ENCODE measurements at places on chromosomes 16 and 17.

DNA sequence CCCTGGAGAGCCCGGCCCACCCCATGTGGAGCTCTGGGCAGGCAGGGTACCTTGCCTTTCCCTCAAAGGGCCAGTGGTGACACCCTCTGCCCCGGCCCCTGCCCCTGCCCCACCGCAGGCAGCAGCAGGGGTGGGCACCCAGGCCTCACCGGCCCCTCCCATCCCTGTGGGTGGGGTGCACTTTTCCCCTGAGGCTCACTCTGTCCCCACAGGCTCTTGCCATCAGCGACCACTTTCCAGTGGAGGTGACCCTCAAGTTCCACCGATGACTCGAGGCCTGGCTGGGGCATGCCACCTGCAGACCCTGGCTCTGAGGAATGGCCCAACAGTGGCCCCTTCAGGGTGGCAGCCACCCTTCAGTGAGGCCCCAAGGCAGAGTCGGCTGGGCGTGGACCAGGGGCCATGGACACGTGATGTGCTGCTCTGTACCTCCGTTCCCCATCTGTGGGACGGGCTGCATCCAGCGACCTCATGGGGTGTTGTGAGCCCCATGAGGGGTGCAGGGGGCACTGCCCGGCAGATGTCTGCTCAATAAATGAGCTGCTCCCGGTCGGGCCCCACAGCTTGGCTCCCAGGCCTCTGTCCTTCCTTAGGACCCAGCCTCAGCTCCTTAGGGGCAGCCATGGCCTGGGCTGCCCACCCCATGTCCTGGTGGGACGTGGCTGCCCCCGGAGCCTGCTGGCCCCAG lies 2.0 kb downstream of the DNASE1L2 start:
- DNase-seq = peak; percentile 29

DNA sequence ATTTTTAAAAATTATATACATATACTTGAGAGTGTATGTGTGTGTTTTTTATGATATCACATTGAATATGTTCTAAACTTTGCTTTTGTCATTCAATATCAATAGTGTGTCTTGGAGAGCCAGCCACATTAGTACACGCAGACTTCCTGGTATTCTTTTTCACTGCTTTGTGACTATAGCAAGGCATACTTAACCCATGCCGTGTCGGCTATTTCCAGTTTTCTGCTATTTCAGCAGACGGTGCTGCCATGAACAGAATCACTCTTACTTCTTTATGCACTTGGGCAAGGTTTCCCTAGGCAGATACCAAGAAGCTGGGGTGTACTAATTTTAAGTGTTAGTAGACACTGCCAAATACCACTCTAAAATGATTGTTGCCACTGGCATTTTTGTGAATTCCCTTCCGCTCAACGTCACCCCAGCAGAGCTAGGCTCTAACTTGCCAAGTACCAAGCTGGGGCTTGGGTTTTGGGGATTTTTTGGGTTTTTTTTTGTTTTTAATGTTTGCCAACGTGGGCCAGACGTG lies 134.9 kb downstream of the SOCS1 start:
- no peak for DNase-seq

- no peak for DNase-seq
Observed at GRCh38 chr17:1006054-1006453, 9.1 kb downstream of the TIMM22 start.

DNA sequence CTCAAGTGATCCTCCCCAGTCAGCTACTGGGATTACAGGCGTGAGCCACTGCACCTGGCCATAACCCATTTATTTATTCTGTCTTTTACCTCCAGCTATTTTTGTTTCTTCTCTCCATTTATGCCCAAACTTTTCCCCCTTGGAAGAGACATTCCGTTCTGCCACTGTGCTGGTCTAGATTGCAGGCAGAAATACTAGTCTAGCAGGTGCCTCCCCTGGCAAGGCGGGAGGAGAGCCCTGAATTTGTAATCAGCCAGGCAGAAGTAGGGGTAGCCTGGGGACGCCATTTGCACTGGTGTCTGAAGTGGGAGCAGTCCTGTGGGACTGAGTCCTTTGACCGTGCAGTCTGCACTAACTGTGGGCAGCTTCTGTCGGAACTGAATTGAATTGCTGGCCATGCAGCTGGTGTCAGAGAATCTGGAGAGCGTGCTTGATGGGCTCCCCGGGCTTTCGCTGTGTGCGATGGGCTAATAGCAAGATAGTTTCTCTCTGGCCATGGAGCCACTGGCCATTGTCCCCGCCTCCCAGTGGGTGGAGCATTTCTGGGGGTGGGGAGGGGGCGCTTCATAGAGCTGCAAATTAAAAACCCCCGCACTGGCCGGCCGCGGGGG lies 31.5 kb upstream of the LITAF start:
- no peak for DNase-seq

DNA sequence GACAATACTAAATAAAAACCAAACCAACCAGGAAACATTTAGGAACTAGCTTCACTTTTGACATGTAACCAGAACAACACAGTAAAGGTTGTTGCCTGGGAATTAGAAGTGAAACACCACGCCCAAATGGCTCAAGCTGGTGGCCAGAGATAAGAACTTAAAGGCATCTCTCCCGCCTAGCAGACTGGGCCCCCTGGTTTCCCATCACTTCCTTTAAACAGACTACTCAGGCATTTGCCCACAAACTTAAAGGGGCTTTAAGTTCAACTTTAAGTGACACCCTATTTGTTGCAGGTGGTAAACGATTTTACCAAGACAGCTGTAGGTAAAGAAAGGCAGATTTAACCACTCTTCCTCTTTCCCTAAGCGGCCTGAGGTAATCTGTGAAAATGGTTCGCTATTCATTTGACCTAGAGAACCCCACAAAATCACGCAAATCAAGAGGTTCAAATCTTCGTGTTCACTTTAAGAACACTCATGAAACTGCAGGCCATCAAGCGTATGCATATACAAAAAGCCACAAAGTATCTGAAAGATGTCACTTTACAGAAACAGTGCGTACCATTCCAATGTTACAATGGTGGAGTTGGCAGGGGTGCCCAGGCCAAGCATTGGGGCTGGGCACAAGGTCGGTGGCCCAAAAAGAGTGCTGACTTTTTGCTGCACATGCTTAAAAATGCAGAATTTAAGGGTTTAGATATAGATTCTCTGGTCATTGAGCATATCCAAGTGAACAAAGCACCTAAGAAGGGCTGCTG lies 40.8 kb upstream of the BPTF start:
- DNase-seq = peak; percentile 98

GRCh38 chr17:41648411-41649195 lies 24.2 kb upstream of the KRT17 start:
- DNase-seq = peak; percentile 88

DNA sequence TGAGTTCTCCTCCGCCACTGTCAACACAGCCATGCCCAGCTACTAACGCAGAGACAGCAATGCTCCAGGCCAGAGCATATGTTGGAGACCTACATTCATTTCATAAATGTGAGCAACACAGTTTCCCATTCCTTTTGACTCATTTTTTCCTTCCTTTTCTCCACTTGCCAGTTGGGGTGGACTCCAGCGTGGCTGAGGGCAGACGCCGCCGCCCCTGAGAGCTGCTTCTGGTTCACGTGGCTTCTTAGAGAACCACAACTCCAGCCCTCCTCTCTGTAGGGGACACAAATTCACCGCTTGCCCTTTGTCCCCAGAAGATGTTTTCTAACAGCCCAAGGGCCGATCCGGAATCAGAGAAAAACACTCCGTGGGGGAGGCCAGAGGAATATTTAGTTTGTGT lies 45.8 kb upstream of the ZCCHC14 start:
- no peak for DNase-seq

GRCh38 chr16:13631213-13631767 lies 288.7 kb upstream of the ERCC4 start:
- no peak for DNase-seq

DNA sequence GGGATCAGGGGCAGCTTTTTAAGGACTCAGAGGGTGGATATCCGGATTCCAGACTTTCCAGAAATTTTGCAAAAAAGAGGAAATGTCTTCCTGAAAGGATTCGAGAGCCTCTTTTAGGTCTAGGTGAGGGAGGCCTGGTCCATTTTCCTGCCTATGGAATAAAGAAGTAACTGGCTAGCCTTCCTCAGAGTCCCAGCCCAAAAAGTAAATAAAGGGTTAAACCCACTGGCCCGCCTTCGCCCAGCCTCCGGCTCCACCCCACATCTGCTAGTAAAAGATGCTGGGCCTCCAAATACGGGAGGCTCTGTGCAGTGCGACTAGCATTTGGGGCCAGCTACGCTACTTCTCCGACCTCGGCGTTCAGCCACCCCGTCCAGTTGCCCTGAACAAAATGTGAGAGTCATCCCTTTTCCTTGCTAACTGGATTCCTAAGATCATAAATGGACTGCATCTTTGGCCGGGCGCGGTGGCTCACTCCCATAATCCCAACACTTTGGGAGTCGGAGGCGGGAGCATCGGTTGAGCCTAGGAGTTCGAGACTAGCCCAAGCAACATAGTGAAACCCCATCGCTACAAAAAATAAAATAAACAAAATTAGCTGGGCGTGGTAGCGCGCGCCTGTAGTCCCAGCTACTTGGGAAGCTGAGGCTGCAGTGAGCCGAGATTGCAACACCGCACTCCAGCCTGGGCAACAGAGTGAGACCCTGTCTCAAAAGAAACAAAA lies 824 bp upstream of the MPP2 start:
- peak; percentile 78 for DNase-seq

- DNase-seq = no peak
Observed at GRCh38 chr17:79609049-79609589, 1.7 kb downstream of the RBFOX3 start.

DNA sequence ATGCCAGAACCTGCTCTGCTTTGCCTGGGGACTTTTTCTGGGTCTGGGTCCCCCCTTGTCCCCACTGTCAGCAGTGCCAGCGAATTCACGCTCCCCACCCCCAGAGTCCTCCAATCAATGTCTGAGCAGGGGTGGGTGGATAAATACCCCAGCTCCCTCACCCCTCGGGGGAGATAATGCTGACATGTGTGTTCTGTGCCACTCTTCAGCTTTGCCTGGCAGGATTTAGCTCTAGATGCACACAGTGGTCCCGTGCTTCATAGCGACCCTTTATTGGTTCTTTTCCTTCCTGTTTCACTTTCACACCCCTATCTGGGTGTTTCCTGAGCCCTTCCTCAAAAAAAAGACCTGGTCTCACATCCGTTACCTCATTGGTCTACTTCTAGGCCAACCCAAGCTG lies 277.0 kb downstream of the NPIPA8 start:
- no peak for DNase-seq
